ENCODE measurements at places on chromosomes 11 and 22.
A peak's percentile ranks its signal among the peaks of the same experiment; 100 is the strongest.

GRCh38 chr22:46099740-46100139 lies 50.6 kb upstream of the PPARA start:
- no peak for DNase-seq

- no peak for DNase-seq
Measured at GRCh38 chr11:32326522-32326921, 108.8 kb downstream of the WT1 start.

- DNase-seq: no peak
Measured at GRCh38 chr22:39773976-39774539, 119.5 kb downstream of the ENTHD1 start.

DNA sequence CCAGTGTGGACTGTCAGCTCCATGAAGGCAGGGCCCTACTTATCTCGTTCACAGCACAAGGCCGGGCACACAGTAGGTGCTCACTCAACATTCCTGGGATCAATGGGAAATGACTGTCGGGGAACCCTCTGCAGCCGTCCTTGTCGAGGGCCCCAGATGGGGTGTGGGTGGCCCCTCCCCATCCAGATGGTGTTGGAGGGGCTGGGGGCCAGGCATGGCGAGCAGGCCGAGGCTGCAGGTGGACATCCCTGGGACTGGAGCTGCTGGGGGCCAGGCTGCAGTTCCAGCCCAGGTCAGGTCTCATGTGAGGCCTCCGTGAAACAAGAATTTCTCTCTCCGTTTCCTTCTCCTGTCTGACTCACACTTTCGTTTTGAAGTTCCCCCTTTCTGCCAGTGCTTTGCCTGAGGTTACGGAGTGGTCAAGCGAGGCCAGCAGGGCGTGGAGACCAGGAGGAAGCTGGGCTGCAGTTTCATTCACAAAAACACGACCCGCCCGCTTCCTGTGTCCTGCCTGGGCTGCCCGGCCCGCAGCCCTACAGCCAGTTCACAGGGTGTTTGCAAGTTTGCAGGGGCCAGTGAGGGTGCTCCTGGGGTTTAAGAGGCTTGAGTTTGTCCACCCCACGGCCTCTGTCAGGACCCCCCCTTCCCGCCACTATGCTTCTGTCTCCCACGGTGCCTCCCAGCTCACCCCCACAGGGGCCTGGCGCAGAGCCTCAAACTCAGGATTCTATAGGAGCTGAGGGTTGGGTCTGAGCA lies 4.5 kb downstream of the MYEOV start:
- no peak for DNase-seq

- no peak for DNase-seq
Measured at GRCh38 chr11:42857344-42857743, 454.5 kb upstream of the API5 start.

GRCh38 chr11:15006139-15006759 lies 34.1 kb upstream of the CALCA start:
- DNase-seq: no peak

DNA sequence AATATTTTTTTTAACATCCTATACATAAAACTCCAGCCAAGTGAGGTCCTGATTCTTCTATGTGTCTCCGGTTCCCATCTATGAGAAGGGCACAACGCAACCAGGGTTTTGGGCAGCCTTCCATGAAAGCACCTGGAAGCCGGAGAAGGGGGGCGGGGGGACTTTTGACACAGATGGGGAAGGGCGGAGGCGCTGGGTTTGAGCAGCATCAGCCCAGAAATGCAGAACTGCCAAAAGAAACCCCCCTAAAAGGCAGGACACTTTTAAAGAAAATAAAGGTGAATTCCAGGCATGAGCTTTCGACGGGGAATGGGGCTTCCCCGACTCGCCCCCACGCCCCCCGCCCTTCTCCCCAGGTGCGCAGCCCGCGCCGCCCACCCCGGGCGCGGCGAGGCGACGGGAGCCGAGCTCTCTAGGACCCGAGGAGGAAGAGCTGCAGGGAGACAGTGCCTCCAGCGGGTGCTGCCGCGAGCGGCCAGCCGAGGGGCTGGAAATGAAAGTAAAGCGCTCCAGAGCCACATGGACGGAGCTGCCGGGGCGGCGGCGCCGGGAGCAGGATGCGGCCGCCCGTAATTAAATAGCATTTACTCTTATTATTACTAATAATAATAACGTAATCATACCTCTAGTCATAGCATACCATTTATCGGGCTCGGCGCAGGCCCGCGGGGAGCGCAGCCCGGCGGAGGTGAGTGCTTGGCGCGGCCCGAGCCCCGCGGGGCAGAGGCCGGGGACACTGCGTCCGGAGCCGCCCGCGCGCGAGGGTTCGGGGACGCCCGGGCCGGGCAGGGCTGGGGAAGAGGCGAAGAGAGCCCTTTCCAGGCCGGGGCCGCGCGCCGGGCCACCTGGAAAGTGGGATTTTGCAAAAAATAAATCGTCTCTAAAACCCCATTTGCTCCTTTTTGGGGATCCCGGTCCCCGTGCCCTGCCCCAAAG lies at the start of gene ZC3H7B:
ZC3H7B (plus strand) TSS at position 441 of the 936 bp plus-strand sequence. CDS start 19,136 bp downstream, outside the sequence.
- DNase-seq: peak; percentile 56

DNA sequence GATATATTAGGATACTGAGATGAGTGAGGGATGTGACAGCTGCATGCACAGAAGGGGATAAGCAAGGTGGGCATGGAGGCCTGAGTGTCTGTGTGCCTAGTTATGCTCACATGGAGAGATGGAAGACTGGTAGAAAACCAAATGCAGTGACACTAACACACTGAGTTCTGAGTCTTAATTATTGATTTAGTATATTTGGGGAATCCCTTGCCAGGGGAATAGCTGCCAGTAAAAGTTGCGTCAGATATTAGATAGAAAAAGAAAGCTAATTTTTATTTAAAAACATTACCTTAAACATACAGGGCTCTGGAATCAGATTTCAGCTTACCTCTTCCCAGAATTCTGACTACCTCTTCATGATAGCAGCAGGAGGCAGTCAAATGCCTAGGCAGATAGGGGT lies 620.5 kb downstream of the METTL15 start:
- no peak for DNase-seq

GRCh38 chr11:1478011-1478410 lies 8.6 kb downstream of the MOB2 start:
- no peak for DNase-seq

- no peak for DNase-seq
Measured at GRCh38 chr22:44281768-44282637, 30.7 kb downstream of the SHISAL1 start.

- no peak for DNase-seq
Measured at GRCh38 chr11:73386016-73386415, 9.8 kb downstream of the RELT start.

DNA sequence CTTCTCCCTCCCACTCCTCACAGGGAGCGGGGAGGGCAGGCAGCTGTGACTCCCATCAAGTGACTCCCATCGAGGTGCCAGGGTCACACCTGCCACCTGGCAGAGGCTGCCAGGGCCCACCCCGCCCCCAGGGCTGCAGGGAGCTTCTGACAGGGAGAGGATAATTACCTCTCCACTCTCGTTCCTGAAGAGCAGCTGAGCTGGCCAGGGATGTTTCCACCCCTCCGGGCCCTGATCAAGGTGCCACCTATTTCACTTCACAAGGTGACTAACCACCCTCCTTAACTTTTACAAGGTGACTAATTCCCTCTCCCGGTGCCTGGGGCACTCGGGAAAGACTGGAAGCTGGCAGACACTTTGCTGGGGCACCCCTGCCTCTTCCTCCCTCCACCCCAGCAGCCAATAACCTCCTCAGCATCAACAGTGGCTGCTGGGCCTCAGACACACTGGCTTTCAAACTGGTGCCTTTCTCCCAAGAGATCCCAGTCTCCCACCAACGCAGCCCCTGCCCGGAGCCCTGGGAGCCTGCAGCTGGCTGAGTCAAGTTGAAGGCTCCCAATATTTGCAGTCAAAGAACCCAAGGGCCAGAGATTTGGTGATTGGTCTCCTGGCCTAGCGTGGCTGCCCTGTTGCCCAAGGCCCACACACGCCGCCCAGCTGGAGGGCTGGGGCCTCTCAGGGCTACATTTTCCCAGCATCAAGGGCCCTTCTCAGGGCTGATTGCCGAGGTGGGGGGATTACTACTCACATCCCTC lies 22.0 kb upstream of the MYRF start:
- no peak for DNase-seq

DNA sequence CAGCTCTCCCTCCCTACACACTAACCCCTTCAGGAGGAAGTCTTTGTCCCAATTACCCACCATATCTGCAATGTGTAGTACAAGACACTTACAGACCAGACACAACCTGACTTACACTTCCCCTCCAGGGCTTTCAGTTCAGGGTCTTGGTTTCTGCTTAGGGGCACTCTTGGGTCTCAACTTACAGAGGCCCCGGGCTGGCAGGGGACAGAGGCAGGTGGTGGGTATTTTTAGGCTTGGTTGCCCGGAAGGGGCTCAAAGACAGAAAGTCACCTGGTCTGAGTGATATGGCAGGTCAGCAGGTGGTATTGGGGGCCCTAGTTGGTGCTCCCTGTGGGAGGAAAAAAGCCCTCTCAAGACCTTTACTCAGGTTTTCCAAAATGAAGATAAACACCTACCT lies 3.4 kb upstream of the TMEM184B start:
- no peak for DNase-seq

DNA sequence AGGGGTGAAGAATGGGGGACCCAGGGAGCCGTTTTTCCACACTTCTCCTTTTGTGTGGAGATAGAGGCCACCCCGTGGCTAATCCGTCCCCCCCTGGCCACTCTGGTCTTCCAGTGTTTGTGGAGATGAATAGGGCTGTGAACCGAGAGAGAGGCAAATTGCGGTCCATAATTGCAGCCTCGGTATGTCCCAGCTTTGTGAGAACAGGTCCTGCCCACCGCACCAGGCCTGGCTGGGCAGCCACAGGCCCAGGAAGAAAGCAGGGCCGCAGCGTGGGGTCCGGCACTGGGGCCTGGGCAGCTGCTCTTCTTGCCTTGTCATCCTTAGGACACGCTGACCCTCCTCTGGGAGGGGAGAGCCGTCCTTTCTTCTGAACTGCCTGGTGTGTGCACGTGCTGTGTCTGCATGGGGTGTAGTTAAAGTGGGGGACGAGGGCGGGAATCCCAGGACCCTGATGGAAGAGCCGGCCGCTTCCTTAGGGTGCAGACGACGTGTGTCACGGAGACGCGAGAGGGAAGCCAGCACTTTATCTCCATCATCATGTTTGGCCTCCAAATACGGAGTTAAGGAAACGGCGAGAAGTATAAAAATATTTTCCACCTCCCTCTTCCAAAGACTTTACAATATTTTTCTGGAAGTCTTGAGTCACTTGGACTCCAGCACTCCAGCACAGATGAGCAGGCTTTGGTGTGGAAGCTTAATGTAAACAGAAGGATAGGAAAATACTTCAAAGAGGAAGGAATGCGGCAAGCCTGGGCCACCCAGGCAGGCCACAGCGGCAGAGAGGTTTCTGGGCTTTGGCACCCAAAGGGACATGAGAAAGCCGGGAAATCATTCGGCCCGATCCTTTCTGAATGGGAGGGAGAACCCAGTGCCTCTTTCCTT lies 1248.4 kb downstream of the BRD1 start:
- DNase-seq: no peak

- DNase-seq: no peak
Measured at GRCh38 chr11:61611309-61611708, 30.4 kb upstream of the SYT7 start.

- no peak for DNase-seq
Measured at GRCh38 chr11:69126286-69126685, 29.4 kb upstream of the SMIM38 start.

DNA sequence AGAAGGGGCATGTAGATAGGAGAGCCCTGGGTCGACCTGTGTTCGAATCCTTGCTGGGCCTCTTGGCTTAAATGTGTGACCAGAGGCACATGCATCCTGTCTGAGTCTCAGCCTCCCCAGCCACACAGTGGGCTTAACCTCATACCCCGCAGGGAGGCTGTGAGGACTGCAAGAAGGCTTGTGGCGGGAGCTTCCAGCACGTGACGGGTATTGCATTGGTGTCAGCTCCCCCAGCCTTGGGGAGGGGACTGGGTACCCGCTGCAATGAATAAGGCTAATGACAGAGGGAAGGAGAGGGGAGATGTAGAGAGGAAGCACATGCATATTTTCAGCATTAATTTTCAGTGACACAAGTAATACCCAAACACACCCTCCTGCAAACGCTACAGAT lies 8.1 kb downstream of the RASD2 start:
- no peak for DNase-seq
